ENCODE measurements at places on chromosomes 4 and X.
A peak's percentile ranks its signal among the peaks of the same experiment; 100 is the strongest.

GRCh38 chrX:38664285-38664684 lies 102.9 kb downstream of the TSPAN7 start:
- DNase-seq: no peak

DNA sequence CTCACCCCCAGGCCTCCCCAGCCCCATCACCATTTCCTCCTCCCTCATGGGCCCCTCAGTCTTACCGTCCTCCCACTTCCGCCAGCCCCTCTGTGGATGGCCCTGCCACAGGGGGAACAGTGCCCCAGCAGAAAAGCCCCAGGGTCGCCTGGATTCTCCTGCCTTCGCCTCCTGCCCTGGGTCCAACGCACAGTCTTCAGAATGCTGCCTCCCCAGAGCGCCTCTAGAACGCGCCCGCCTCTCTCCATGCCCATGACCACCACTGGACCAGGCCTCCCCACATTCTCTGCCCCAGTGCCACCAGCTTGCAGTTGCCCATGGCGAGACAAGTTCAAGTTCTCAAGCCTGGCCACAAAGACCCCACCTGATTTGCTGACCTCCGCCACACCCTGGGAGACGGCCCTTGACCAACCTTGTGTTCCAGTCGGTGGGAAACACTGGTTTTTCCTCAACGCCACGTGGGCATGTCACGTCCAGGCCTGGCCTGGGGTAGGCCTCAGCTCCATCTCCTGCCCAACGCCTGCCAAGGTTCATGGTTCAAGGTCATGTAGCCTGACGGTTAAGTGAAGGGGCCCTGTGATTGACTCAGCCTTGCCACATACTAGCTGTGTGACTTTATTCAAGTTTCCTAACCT lies 634 bp upstream of the PLXNB3 start:
- no peak for DNase-seq

DNA sequence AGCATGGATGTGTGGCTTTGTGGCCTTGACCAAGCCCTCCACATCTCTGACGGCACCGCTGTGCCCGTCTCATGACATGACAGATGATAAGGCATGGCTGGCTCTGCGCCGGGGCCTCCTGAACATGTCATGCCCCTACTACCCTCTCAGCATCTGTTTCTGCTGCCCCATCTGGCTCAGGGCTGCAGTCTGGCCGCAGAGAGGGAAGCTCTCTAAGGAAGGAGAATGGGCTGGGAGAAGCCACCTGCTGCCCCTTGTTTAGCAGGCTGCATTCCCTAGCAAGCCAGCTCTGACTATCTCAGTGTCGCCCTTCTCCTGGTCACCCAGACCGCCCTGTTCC lies 7.2 kb downstream of the ZNF185 start:
- no peak for DNase-seq

- peak; percentile 15 for DNase-seq
These were observed 168.1 kb downstream of the GLRA2 start for GRCh38 chrX:14697451-14697850.

DNA sequence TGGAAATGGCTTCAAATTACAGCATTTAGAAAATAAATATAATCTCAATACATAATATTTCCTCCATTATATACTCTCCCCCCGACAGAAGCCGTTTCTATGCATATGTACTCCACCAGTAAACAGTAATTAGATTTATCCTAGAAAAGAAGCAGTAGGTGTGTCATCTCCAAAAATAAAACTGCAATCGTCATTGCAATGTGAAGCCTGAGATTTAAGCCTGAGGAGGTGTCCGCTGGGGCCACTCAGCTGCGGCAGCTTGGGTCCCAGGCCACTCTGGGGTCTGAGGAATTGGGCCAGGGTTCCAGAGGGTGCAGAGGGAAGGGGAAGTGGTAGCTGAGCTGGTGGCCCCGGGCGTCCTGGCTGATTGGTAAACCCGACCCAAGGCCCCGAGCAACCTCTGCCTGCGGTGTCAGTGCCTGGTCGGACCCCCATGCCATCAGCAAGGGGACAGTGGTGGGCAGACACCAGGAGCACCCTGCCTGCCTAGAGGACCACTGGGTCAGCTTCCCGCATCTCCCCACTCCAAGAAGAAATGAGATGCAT lies 7.8 kb upstream of the MXD4 start:
- DNase-seq: no peak

- DNase-seq: no peak
These were observed 68.8 kb upstream of the HGFAC start for GRCh38 chr4:3372933-3373465.

- DNase-seq: peak; percentile 10
These were observed 25.9 kb downstream of the SMIM31 start for GRCh38 chr4:164779811-164780216.

DNA sequence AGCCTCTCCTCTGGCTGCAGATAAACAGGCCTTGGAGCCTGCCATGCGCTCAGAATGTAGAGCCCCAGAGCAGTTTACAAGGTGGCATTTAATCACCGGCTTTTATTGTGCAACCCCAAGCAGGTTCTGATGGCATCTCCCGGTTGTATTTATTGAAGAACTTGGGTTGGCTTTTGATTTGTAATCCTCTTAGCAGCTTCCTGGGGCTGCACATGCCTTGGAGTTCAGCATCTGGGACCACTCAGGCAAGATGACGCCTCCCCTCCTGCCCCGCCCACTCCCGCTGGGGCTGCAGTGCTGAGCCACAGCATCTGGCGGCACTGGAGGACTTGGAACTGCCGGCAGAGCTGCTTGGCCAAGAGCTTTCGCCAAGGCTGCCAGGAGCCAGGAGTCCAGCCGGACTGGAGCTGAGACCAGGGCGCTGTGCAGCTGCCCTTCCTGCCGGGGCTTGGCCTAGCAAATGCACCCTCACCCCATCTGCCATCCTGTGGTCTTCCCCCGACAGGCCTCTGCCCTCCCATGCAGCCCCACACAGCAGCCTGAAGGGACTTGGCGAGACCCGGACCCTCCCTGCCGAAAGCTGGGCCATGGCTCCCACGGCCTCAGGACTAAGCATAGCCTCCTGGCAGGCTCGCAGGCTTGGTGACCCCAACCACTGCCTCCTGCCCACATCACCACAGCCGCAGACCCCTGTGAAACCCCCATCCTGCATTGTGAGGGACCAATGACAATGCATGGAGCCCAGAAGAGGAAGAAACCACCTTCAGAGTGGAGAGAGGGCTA lies 5.4 kb downstream of the HTRA3 start:
- peak; percentile 92 for DNase-seq

- no peak for DNase-seq
These were observed 65.7 kb upstream of the CITED1 start for GRCh38 chrX:72371405-72371804.

DNA sequence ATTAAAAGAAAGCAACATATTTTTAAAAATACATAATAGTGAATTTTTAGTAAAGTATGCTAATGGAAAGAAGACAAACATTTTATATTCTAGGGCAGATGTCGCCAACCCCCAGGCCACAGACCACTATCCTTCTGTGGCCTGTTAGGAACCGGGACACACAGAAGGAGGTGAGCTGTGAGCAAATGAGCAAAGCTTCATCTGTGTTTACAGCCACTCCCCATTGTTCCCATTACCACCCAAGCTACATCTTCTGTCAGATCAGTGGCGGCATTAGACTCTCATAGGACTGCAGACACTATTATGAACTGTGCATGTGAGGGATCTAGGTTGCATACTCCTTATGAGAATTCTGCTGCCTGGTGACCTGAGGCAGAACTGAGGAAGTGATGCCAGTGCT lies 37.0 kb upstream of the FAT4 start:
- no peak for DNase-seq

GRCh38 chr4:157550028-157550427 lies 329.5 kb downstream of the GRIA2 start:
- DNase-seq: no peak

GRCh38 chrX:331151-331824 lies 12.7 kb upstream of the GTPBP6 start:
- DNase-seq: no peak

Data from HFF-Myc (cell line).